ENCODE measurements at places on chromosomes 6 and 20.

DNA sequence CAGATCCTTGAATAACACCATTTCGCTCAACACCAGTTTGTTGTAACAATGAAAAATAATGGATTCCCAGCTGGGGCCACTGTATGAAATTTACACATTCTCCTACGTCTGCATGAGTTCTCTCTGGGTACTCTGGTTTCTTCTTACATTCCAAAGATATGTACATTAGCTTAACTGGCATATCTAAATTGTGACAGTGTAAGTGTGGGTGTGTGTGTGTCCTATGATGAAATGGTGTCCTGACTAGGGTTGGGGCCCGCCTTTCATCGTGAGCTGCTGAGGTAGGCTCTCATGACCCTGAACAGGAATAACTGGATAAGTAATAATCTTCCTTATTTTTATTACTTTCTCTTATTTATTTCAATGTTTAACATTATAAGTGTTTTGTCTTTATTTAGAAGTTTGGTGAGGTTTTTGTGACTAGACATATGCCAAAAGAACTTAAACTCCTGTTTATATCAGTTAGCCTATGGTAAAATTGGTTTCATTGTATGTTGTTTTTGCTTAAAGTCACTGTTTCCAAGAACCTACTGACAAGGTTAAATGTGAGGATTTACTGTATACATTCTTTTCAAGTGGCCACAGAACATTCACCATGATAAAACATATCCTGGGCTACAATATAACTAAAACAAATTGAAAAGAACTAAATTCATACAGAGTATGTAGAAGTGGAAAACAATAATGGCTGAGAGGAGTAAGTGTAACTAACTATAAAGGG, 42.4 kb downstream of the RBL1 start:
- DNase-seq = no peak

DNA sequence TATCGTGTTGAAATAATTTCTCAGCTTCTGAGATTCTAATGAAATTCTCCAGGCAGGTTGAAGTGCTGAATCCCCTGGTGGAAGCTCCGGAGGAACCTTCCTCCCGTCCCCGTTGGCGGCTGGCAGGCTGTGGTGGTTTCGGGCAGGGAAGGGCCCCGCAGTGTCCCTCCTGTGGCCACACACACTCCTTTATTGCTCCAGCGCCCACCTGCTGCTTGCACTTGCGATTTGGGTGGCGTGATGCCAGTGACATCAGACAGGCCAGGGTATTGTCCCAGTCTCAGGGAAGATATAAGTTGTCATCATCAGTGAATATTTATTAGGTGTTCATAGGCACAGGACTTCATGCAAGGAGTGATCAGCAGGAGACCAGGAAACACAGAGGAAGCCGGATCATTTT, 530.4 kb downstream of the QKI start:
- DNase-seq = no peak

GRCh38 chr6:142345261-142345660, 43.5 kb downstream of the ADGRG6 start:
- DNase-seq = no peak

GRCh38 chr6:35569011-35569461, 56.3 kb upstream of the TULP1 start:
- peak; percentile 98 for DNase-seq

DNA sequence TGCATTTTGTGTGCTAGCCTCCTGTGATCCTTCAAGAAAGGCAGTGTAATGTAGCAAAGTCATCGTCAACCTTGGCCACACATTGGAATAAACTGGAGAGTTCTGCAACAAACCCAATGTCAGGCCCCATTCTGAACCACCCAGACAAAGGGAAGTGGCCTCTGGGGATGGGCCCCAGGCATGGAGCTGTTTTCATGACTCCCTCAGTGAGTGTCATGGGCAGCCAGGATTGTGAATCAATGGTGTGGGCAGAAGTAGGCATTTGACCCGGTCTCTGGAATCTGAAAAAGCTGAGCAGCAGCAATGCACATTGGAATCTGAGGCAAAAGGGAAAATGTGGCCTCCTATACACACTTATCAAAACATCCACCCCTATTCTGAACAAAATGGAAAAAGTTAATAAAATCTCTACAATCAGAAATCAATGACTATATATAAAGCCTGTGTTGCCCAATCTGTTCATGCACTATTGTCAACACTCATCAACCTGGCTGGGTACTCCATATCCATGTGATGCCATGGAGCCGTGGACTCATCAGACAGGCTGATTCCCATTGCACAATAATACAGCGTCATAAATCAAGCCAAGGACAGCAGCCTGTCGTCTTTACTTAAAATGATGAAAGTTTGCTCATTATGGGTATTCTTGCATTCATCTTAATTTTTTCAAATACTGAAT, 134.9 kb upstream of the STMND1 start:
- DNase-seq = no peak

- DNase-seq = peak; percentile 89
Measured at GRCh38 chr6:5046430-5046829, 38.7 kb upstream of the PPP1R3G start.

- DNase-seq = no peak
Measured at GRCh38 chr20:25619514-25619913, 4.3 kb downstream of the NANP start.

GRCh38 chr6:50824552-50824951, 5.9 kb downstream of the TFAP2B start:
- no peak for DNase-seq

DNA sequence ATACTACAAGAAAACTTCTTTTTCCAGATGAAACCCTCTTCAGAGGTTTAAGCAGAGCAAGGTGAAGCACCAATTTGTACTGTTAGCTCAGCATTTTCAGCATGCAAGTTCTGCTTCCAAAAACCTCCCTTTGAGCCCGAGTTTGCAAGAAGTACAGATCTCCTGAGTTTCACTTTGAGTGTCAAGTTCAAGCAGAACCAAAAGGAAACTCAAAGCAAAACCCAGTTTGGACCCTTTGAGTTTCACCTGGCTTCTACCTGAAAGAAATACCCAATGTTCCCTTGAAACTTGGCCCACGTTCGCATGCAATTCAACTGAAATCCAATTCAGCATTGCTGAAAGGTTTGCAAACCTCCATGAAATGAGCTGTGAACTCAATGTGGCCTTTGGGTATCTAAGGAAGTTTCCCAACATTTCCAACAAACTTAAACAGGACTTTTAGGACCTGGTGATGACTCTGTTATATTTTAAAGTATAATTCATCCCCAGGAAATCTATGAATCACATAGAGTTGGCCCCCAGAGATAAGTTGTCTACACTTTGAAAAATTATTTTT, 62.9 kb upstream of the HBS1L start:
- no peak for DNase-seq

DNA sequence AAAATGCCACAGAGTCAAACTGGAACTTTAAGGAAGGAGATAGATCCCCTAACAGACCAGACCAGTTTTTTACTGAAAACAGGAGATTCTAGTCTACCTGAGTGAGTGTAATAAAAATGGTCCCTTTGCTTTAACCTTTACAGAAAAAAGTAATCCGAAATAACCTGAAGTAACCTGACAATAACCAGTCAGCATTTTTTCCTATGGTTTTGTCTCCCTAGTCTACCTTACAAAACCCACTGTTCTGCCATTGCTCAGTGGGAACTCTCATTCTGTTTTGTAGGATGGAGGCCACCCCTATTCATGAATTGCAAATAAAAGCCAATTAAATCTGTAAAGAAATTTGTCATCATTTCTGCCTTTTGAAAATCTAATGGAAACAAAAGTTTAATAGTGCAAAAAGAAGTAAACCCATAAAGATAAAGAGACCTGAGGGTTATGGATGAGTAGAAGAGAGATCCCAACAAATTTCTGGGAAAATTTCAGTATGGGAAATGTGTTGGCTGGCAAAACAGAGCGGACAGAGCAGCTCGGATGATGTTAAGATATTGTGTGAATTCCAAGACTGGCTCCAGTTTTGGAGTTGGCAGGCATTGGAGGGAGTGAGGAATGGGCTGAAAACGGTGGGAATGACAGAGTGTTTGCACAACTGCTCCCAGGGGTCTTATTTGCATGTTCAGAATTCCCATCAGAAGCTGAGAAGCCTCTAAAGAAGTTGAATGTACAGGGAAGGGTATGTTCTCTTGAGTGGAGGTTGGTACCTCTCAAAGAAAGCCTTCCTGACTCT, 104.7 kb upstream of the RALGAPA2 start:
- DNase-seq = no peak

- DNase-seq = peak; percentile 90
Measured at GRCh38 chr6:130547723-130548122, 181.9 kb downstream of the TMEM200A start.

GRCh38 chr6:2529211-2529719, 221.5 kb downstream of the MYLK4 start:
- no peak for DNase-seq

DNA sequence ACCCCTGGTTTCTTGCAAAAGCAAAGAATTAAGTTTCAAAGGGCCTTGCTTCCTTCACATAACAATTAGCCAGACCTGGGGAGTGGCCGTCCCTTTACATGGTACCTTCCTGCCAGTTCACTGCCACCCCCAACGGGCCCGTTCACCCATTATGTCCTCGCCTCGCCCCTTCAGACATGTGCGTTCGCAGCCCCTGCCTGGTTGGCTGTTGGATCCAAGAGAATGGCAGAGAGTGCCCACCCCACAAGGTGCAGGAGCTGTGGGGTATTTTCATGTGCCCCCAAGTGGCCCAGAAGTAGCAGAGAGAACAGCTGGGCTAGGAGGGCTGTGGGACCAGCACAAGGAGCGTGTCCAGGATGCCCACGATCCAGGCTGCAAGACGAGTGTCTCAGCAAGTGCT, 422.9 kb upstream of the SULF2 start:
- DNase-seq = no peak

- DNase-seq = no peak
Measured at GRCh38 chr6:145603424-145603833, 131.9 kb downstream of the EPM2A start.

Data from NCI-H524 (cell line).